ENCODE measurements at places on chromosomes 12 and 14.
A peak's percentile ranks its signal among the peaks of the same experiment; 100 is the strongest.

GRCh38 chr14:92380131-92380530 lies 57.2 kb downstream of the SLC24A4 start:
- no peak for DNase-seq

DNA sequence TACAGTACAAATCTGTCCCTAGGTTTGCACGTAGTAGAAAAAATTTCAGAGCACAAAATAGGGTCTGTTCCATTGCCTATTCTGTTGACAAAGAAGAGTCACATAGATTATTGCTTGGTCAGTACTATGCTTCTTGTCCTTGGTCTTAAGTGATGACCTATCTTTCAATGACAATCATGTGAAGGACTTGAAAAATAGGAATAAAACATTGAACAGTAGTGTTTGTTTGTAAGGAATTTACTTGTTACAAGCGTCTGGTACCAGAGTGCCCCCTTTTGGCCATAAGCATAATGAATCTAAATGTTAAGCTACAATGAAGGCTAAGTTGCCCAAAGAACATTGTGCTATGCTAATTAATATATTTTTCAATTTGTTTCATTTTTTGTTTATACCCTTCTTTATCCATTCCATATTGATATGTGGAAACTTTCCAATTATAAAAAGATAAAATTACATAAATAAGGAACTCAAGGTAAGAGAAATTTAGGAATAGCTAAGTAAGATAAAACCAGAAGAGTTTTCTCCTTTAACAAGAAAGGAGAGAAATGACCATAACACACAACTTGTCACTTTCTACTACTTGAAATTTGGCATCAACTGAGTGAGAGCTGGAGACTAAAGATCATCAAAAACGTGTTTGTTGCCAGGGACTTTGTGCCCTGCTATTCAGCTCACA lies 204.7 kb downstream of the EPS8 start:
- no peak for DNase-seq

DNA sequence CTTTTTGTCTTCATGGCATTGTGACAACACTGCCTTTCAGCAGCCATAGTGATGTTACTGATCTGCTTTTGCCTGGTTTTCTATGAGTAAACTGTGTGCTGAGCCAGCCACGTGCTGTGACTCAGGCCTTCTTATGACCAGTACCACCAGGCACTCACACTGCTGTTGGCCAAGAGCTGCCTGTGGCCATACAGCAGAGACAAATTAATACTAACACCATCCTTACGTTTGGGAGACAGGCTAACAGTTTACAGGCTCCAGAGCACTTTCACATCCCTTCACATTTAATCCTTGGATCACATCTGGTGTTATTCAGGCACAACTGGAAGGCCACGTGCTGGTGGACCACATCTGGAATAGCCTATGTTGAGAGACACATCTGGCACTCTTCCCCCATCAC lies 377.9 kb downstream of the CCDC91 start:
- no peak for DNase-seq

- DNase-seq, result no peak
These were observed 41.8 kb upstream of the PTPRR start for GRCh38 chr12:70962226-70962794.

DNA sequence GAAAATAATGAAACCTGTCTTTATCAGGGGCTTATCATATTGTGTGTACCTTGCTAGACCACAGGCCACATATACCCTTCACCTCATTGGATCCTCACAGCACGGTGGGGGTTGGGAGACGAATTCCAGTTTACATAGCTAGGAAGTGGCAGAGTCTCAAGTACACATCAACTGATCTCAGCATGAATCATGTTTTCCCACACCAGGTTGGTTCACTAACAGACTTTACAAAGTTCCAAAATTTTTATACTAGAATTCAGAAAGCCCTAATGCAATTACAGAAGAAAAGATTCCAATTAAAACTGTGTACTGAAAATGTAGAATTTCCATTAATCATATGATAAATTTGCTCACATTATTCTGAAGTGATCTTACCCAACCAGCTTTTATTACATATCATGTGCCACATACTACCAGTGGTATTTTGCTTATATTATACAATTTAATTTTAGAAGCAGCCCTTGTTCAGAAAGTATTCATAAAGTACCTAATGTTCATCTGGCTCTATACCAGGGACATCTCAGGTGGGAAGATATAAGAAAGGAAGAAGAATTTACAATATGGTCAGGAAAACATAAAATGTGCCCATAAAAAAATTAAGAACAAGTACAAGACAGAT lies 196.2 kb downstream of the ITPR2 start:
- no peak for DNase-seq

GRCh38 chr12:104109446-104110271 lies 28.4 kb downstream of the NFYB start:
- no peak for DNase-seq

GRCh38 chr12:69616025-69616424 lies 5.3 kb upstream of the LRRC10 start:
- DNase-seq, result no peak

GRCh38 chr12:124529565-124530276 lies 37.7 kb downstream of the NCOR2 start:
- DNase-seq, result no peak

DNA sequence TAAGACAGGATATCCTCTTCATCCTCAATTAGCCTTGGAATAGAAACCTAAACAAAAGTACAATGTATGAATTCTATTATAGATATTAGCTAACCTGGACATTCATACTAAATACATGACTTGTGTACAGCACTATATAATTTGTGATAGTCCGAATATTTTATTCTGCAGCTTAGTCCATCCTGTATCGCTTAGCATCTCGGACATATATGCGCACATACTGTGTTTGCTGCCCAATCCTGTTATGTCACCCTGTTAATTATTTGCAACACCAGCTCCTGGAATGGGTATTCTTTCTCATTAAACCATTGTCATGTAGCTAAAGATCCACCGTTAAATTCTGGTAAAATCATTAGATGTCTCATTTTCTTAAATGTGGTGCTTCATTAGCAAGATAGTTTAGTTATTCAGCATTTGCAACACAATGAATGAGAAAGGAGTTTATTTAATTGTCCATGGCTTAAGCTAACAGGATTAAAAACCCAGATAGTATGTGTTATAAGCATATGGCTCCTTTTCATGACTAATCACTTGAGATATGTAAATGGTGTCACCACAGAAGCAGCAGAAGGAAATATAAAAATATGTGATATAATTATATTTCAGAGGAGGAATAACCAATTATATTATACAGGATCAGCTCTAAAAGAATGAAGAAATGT lies 156.0 kb upstream of the ARHGAP5 start:
- DNase-seq, result no peak

GRCh38 chr14:95499354-95499750 lies 17.1 kb downstream of the SYNE3 start:
- DNase-seq, result no peak

- DNase-seq, result peak; percentile 25
These were observed 431 bp upstream of the RHOJ start for GRCh38 chr14:63203618-63204406.

- DNase-seq, result no peak
These were observed 33.7 kb downstream of the MAPK1IP1L start for GRCh38 chr14:55085060-55085660.

DNA sequence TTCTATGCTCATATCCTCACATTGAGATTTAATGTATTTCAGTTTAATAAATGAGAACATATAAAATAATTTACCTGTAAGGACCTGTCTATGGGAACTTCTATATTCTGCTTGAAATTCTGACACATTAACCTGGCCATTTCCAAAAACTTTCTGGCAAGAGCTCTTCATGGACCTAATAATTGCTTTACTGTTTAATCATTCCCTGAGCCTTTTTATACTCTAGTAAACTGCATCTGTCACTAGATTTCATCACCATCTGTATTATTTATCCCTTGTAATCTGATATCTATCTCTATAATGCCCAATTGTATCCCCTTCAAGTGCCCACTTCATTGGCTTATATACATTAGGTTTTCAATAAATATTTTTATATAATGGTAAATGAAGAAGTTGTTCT lies 327.7 kb downstream of the RAD51B start:
- no peak for DNase-seq

DNA sequence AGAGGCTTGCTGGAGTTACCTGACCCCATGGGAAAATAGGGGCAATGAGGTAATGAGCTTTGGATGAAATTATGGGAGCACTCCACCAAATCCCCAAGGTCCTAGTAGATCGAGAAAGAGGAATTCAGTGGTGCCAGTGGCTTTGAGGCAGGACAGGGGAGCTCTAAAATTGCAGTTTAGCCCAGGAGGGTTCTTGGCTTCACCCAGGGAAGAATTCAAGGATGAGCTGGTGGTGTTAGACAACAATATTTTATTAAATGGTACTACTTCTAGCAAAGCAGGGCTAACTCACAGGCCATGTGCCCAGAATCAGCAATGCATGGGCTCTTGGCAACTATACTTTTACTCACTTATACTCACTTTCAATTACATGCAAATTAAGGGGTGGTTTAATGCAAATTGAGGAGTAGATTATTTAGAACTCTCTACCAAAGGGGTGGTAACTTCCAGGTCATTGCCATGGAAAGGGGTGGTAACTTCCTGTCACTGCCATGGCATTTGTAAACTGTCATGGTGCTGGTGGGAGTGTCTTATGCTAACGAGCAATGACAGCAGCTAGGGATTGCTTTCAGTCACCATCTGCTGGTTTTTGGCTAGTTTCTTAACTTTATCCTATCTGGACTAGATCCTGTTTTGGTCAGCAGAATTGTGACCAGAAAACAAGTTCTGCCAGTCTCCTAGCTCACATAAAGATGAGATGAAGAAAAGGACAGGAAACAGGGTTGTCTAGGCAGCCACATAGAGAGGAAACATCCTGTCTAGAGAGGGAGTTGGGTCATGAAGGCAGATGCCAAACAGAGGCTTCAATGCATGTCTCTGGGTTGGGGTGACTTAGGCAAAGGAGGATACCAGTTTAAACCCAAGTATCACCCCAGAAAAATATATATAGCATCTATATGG lies 64.7 kb downstream of the ZNF641 start:
- DNase-seq, result no peak
